NCI-H2107 (cell line): ENCODE measurements at places on chromosomes 6 and 20.

- DNase-seq: no peak
Measured at GRCh38 chr20:34108616-34109174, 3.3 kb downstream of the EIF2S2 start.

DNA sequence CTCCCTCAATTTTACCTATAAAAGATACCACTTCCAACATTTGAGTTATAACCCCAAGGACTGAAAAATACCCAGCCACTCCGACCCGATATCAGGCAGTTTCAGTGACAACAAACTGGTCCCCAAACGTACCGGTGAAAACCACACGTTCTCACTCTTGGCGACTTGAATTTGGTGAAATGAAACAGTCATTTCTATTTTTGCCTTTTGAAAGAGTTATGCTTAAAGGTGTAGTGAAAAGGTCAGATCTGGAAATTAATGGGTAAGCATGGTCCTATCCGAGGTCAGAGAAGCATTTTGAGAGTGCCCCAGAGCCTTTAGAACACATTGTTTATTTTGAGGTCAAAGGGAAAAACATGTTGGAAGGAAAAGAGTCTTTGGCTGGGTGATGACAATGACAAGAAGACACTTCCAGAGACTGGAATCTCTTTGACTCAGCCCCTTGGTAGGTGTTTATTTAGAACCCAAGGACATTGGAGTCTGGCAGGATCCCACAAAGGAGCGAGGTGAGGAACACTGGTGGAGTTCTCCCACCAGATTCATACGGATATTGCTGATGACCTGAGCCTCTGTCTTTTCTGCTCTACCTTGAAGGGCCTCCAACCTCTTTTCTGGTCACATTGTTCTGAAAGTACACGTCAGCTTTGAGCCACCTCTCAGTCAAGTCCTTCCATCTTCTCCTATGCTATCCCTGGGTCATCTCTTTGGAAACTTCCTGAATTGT lies 235.0 kb downstream of the GMPR start:
- DNase-seq: no peak

DNA sequence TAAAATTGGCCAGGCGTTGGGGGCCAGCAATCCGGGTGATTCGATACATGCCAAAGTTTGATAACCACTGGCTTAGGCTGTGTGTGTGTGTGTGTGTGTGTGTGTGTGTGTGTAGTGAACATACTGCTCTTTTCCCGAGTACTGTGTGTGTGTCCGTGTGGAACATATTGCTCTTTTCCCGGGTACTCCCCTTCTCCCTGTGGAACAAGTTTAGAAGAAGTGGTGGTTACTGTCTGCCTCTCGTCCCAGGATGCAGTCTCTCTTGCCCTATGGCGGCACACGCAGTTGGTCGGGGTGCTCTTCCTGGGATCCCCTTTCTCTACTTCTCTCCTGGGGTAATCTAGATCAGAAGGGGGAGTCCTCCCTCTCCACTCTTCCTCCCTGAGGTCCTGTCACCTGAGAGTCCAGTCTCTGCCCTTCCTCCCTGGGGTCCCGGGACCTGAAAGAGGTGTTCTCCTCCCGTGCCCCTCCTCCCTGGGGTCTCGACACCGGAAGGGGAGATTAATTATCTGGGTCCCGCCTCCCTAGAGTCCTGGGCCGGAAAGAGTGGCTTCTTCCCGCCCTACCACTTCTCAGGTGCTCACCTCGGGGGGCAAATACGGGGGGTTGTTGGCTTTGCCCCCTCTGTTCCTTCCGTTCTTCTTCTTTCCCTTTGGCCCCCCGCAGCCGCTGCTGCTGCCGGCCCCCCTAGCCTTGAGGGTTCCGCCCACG lies 516 bp downstream of the GTPBP2 start:
- no peak for DNase-seq

DNA sequence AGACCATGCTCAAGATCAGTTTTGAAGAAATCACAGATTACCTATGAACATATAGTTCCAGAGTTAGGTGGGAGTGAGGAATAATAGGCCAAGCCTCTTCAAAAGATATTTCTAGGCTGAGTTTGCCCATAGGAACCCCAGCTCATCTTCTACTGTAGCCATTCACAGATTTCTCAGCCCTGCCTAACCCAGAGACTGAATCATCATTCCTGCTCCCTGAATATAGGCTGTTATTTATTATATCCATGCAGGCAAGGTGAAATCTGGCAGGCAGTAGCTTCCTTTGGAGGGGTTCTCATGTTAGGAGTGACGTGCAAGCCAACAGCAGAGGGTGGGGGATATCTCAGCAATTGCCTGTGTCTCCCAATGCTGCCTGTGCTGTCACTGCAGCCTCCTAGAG lies 25.6 kb upstream of the ADGRF4 start:
- DNase-seq: no peak

GRCh38 chr20:50297498-50298376 lies 107.1 kb downstream of the CEBPB start:
- DNase-seq: no peak

GRCh38 chr6:17831135-17831534 lies 124.4 kb upstream of the NUP153 start:
- DNase-seq: no peak

GRCh38 chr6:1190366-1190765 lies 121.5 kb upstream of the FOXQ1 start:
- DNase-seq: no peak

- DNase-seq: peak; percentile 68
Measured at GRCh38 chr6:34236443-34237315, at the start of gene HMGA1. HMGA1 (plus strand) TSS chr6:34236873; CDS start chr6:34240781, 3,908 bp downstream.

- no peak for DNase-seq
Measured at GRCh38 chr6:89840538-89840937, 10.9 kb downstream of the CASP8AP2 start.

- DNase-seq: no peak
Measured at GRCh38 chr6:138446821-138447220, 42.8 kb downstream of the HEBP2 start.

GRCh38 chr6:13175759-13176158 lies 152.6 kb downstream of the TBC1D7 start:
- no peak for DNase-seq
